Right cardiac atrium (tissue), 5 donors: ENCODE measurements at places on chromosomes 4 and X. TPM values are rescaled to one million over a fixed set of nuclear protein-coding genes. Genes with fewer than 3 reads are reported as not detected.
A peak's percentile ranks its signal among the peaks of the same experiment; 100 is the strongest.

DNA sequence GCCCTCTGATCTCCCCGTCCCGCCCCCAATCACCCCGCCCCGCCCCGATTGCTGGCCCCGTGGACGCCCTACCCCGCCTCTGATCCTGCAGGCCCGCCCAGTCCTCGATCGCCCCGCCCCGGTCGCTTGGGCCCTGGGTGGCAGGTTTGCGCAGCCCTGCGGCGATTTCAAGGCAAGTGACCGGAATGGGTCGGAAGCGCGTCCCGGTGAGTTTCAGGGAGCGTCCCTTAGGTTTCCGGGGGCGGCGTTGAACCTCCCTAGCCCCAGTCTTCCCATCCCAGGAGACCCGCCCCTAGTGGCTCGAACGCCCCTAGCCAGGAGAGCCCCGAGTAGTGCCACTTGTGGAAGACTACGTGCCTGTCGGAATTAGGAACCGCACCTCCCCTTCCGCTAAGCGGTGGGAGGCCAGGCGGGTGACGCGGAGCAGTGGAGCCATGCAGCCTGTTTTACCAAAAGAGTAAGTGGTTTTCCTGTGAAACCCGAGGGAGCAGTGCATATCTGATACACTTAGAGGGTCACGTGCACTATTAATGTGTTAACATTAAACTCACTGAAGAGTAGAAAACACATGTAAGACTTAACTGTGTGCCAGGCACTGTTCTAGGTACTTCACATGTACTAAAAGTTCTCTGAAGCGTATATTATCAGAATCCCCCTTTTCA is 354 bp upstream of the TEC start:
- peak; percentile 94 for DNase-seq

DNA sequence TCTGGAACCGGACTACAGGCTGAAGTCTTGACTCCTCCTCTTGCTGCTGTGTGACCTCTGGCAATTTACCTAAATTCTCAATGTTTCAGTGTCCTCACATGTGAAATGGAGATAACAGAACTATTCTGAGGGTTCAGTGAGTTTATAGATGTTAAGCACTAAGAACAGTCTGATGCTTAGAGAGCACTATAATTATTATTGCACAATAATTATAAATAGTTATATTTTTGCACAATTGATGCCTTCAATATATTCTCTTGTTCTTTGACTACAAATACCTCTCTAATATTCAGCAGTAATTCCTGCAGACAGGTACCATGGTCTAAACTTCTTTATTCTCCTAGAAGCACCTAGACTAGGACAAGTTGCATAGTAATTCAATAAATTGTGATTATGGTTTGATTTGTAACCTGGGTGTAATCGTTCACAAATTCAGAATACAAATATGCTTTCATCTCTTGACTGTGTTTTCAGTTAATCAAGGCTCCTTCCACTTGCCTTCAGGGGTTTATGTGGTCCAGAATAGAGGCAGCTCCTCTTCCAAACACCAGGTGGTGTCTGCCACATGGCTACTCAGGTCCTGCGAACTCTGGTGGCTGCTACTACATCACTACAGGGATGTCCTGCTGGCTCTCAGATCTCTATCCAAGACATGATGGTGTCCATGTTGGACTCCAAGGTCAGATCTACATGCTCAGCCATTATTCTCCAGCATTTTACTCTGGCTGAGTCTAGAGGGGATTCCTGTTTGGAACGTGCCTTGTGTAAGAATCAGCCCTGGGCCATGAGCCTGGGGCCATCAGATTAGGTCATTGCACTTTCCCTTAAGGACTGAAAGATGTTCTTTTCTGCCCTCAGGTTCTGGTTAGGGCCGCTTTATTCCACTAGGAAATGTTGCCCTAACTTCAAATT is 103.4 kb downstream of the QRFPR start:
- no peak for DNase-seq

DNA sequence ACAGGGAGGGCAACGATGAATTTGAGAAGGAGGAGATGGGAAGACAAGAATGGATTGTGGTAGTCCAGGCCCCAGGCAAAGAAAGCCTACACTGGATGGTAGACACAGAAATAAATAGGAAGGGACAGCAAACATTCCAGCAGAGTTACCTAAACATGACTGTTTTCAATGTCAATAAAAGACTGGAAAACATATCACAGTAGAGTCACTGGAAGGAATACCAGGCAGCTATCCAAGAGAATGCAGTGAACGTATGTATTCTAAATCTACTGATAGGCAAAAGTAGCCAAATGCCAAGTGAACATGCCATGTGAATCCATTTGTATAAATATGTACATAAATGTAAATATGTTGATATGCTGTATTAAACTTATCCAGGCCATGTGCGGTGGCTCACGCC is 183.0 kb downstream of the PALLD start:
- DNase-seq = no peak

Gene PDZD4
- total RNA-seq = 6.1 TPM

DNA sequence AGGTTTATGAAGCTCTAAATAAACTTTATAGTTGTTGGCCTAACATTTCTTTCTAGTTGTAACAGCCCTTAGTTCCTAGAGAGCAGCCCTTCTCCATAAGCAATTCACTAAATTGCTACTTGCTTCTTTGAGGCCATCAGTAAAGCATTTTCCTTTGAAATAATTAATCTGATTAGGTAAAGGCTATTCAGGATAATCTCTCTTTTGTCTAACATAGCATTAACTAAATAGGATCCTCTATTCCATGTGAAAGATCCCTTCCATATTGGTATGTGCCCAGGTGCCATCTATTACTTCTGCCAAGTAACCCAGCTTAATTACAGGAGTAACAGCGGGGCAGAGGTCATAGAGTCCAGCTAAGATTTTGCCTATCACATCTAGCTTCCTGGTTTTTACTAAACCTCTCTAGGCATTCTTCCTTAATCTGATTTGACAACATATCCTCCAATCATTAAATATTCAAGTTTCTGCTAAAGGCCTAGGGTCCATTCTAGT is 1408.0 kb downstream of the PCDH18 start:
- DNase-seq = no peak

GRCh38 chr4:173466101-173466500 is 63.9 kb downstream of the HAND2 start:
- no peak for DNase-seq

DNA sequence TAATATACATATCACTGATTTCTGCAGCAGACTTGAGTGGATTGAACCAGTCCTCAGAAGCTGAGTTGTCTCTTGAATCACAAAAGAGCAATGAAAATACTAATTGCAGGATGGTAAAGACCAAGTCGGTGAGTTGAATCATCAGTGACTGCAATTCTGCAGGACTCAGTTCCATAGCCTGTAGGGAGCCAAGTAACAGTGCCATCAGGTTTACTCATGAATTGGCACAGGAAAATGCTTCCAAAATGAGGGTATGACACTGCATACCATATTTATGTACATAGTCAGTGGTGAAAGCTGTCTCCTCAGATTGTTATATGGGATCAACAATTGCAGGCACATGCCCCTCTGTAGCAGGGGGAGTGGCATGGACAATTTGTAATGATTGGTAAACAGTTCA is 192.8 kb downstream of the CCNG2 start:
- no peak for DNase-seq

DNA sequence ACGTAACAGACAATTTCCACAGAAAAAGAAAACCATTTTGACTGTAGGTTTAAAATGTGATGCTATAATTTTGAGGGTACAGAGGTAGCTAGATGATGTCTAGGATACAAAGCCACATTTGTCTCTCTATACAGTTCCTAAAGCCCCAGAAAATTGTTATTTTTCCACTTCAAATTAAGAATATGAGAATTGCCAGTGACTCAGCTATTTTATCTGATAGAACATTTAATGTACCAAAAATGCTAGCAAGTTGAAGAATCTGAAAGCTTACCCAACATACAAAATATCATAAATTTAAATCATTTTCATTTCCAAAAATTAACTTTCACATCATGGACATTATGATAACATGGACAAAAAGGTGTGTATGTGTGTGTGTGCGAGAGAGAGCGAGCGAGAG is 148.0 kb downstream of the CAMK2D start:
- no peak for DNase-seq

- DNase-seq = peak; percentile 29
Measured at GRCh38 chr4:6340446-6341015, 70.9 kb downstream of the WFS1 start.

Gene FGD1
- 6.5 TPM for total RNA-seq

GRCh38 chr4:8741513-8742226 is 130.0 kb downstream of the HMX1 start:
- DNase-seq = no peak

GRCh38 chrX:23945206-23945605 is 37.4 kb downstream of the CXorf58 start:
- DNase-seq = no peak

- DNase-seq = peak; percentile 73
Measured at GRCh38 chrX:71253253-71254091, 468 bp downstream of the ZMYM3 start.

Gene TMPRSS11B
- not detected for total RNA-seq

DNA sequence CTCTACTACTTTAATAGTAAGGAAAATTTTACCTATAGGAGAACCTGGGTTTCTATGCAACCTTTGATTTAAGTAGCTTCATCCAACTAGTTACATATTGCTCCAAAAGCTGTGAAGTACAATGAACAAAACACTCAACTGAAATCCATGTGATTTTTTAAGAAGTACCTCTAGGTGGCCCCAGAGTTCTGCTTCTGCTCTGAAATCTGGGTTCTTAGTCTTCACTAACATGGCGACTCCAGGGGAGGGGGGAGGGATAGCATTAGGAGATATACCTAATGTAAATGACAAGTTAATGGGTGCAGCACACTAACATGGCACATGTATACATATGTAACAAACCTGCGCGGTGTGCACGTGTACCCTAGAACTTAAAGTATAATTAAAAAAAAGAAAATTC is 73.4 kb upstream of the MAGEB2 start:
- no peak for DNase-seq

GRCh38 chr4:173212379-173212778 is 43.8 kb downstream of the GALNT7 start:
- no peak for DNase-seq

GRCh38 chrX:12673487-12673886 is 117.7 kb upstream of the PRPS2 start:
- no peak for DNase-seq

Gene IL13RA2
- 0.18 TPM for total RNA-seq

DNA sequence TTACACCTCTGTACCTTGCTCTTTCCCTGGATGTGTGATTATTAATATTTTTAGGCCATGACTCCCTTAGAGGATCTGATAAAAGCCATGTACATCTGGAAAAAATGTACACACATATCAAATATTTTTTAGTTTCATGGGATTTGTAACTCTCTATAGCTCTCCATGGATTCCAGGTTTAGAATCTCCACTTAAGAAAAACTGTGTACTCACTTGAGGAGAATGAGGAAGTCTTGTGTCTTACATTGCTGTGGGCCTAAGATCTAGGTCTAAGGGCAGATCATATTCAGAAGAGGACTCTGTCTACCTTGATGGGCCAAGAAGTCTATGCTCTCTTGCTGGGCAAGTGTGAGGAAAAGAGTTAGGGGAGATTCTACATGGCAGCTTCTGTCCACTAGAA is 98.0 kb downstream of the RRAGB start:
- DNase-seq = no peak

GRCh38 chr4:177528620-177529019 is 86.4 kb upstream of the AGA start:
- no peak for DNase-seq

GRCh38 chrX:24347881-24348280 is 12.6 kb upstream of the SUPT20HL1 start:
- DNase-seq = no peak

Gene IL3RA
- total RNA-seq = 3.2 TPM

DNA sequence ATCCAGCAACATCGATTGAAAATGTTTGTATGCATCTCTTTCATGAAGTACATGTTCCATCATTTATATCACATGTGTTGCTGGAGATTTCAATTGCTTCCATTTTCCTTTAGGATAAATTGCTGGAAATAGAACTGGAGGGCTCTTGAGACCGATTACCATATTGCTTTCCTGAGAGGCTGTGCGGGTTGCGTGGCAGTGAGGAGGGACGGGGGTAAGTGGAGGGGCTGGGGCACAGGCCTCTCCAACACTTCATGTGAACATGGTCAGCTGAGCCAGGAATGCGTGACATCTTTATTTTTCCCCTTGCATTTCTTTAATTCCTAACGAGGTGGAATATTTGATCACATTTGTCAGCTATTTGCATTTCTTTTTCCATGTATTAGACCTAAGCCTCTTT is 144.6 kb downstream of the TBL1X start:
- no peak for DNase-seq
